Endothelial cell of umbilical vein (primary cell): ENCODE measurements at places on chromosomes 4 and X. TPM values are rescaled to one million over a fixed set of nuclear protein-coding genes. Genes with fewer than 3 reads are reported as not detected.

DNA sequence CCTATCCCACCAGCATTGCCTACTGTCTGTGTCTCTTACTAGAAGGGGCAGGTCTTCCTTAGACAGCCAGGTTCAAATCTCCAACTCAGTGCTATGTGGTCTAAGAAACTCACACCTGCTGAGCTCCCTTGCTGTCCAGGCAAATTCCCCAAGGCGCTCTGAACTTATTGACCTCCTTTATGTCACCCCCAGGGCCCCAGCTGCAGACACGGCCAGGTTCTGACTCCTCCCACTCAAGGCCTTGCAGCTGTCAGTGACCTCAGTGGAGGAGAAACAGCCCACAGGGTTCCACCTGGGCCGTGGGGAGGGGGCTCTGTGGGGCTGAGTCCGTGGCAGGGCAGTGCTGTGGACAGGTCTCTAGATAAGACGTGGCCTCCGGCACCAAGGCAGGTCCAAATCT lies 42.1 kb upstream of the PSAPL1 start:
- no peak for DNase-seq

GRCh38 chr4:5869966-5870619 lies 22.8 kb downstream of the CRMP1 start:
- DNase-seq, result no peak

- DNase-seq, result no peak
Observed at GRCh38 chrX:55340896-55341433, 76.2 kb upstream of the PAGE3 start.

The HTR2C gene
- total RNA-seq, result not detected in 2 replicates

- DNase-seq, result peak; percentile 53
Observed at GRCh38 chrX:68415316-68415715, 18.0 kb downstream of the OPHN1 start.

- DNase-seq, result no peak
Observed at GRCh38 chr4:143089291-143089690, 95.4 kb upstream of the USP38 start.

GRCh38 chrX:136196691-136197155 lies 49.4 kb downstream of the FHL1 start:
- DNase-seq, result no peak

- DNase-seq, result no peak
Observed at GRCh38 chr4:41655177-41655576, 93.3 kb downstream of the PHOX2B start.

The CLDN22 gene
- total RNA-seq, result not detected in 2 replicates

The ATOH1 gene
- total RNA-seq, result not detected in 2 replicates

GRCh38 chr4:150215601-150216000 lies 137.4 kb downstream of the DCLK2 start:
- DNase-seq, result no peak

- no peak for DNase-seq
Observed at GRCh38 chrX:151702741-151703340, 7.6 kb downstream of the PRRG3 start.

GRCh38 chrX:70196961-70197720 lies 19.9 kb downstream of the DGAT2L6 start:
- DNase-seq, result peak; percentile 59

DNA sequence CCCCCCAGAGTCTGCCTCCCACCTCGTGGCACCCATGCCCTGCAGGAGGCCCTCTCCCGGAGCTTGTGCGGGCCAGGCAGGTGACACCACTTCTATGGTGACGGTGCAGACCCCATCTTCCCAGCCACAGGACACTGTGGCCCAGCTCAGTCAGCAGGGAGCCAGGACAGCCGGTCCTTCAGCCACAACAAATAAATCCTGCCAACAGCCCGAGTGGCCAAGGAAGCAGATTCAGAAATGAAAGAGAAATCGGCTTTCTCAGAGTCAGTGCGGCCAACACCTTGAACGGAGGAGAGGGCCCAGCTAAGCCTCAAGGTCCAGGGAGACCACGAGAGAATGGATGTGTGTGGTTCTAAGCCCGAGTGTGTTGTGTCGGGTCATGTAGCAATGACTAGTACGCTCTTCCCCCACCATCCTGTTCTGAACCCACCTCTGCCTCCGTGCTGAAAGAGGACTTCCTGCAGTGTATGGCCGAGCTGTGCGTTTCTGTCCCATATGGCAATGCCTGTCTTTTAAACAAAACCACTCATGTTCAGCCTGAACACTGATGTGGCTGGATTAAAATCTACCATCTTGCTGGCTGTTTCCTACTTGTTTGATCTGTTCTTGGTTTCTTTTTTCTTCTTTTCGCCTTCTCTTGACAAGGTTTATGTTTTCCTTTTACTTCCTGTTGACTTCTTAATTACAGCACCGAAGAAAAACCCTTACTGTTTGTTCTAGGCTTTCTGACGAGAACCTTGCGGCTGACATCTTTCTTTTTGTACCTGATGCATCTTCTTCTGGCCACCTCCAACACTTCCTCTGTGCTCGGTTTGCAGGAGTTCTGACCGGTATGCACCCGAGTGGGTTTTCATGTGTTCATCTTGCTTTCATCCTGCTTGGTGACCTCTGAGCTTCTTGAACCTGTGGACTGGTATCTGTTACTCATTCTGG lies 53.1 kb downstream of the GAK start:
- no peak for DNase-seq

The SYN1 gene
- total RNA-seq, result not detected in 2 replicates

GRCh38 chrX:107374132-107374531 lies 75.3 kb upstream of the FRMPD3 start:
- no peak for DNase-seq

GRCh38 chr4:38266616-38267015 lies 306.4 kb downstream of the PTTG2 start:
- DNase-seq, result peak; percentile 10

GRCh38 chrX:13152518-13153185 lies 108.2 kb upstream of the FAM9C start:
- no peak for DNase-seq

DNA sequence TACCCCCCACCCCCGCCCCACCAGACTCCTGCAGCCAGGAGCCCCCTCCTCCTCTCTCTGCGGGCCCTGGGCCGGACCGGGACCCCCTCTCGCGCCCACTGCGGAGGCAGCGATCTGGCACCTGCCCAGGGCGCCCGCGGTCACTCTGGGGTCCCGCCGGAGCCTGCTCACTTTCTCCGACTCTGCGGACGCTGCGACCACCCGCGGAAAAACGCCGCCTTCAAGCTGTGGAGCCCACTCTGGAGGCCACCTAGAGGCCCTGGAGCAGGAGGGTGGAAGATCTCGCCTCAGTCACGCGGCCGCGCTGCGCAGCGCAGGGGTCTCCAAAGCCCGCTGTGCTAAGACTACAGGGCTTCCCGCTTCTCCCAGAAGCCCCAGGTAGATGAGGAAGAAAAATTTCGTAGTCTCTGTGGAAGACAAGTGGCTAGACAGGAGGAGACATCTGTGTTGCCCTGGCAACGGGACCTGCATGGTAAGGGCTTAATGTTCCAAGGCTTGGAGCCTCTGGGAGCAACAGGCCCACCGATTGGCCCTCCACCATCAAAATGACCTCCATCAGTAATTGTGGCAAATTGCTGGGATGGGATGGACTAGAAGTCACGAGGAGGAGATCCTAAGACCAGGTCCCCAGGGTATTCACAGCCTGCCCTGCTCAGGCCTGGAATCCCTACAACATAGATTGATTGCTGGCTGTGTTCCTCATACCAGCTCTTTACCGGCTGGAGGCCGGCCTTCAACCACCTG lies at the start of gene PNMA6F:
Gene PNMA6F (minus strand): TSS at position 387 of the 744 bp plus-strand sequence. CDS start 1,093 bp downstream, outside the sequence.
- no peak for DNase-seq
